Activated T-helper 2 cell treated with anti-CD3 and anti-CD28 coated beads, Interferon-gamma antibody, Interleukin-2, Interleukin-4, amounts not matched to agents 10 μg/mL and 5 μg/mL and 100 μg/mL, durations not matched to agents 14 hours and 24 hours and 36 hours (primary cell): ENCODE measurements at places on chromosomes 5 and 9.

- DNase-seq, result no peak
These were observed 17.5 kb upstream of the SEMA4D start for GRCh38 chr9:89515416-89515815.

DNA sequence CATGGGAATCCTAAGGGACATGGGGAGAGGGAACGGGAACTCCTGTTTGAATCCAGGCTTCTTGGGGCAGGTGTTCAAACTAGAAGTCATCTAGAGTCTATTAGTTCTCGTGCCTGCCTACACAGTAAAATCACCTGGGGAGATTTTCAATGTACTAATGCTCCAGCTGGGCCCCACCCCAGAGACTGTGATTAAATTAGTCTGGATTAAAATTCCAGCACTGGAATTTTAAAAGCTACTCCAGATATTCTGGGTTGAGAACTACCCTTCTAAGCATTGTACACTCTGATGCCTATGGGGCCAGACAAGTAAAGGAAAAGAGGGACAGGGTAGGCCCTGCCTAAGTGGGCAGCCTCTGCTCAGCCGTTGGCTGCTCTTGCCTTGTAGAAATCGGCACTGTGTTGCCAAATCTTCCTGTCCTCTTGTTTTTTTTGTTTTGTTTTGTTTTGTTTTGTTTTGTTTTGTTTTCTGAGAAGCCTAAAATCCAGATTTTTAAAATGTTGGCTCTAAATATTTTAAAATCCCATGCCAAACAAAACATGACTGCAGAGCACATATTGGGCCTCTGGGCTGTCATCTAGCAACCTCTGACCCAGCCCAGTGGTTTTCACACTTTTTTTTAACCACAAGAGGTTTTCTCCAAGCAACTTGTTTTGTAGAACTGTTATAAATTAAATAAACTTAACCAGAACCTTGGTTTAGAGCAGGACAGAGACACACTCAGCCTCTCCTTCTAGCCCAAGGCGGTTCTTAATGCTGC, 29.0 kb downstream of the ADRB2 start:
- no peak for DNase-seq

- no peak for DNase-seq
These were observed 82.2 kb downstream of the DCP2 start for GRCh38 chr5:113058706-113059226.

DNA sequence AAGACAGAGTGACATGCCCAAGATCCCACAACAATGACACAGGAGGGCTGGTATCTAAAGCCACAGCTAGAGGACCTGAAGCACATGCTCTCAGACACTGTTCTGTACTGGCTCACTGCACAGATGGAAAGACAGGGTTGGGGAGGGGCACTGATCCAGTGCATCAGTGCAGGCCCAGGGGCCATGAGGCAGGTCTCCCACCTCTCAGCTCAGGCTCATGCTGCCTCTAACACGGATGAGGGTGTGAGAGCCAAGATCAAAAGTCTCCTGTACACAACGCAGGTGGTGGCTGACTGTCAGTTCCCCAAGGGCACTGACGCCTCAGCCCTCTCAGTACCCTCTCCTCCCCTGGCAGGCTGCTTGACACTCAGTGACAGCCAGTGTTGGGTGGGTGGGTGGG, 10.9 kb downstream of the RAPGEF1 start:
- DNase-seq, result peak; percentile 37

DNA sequence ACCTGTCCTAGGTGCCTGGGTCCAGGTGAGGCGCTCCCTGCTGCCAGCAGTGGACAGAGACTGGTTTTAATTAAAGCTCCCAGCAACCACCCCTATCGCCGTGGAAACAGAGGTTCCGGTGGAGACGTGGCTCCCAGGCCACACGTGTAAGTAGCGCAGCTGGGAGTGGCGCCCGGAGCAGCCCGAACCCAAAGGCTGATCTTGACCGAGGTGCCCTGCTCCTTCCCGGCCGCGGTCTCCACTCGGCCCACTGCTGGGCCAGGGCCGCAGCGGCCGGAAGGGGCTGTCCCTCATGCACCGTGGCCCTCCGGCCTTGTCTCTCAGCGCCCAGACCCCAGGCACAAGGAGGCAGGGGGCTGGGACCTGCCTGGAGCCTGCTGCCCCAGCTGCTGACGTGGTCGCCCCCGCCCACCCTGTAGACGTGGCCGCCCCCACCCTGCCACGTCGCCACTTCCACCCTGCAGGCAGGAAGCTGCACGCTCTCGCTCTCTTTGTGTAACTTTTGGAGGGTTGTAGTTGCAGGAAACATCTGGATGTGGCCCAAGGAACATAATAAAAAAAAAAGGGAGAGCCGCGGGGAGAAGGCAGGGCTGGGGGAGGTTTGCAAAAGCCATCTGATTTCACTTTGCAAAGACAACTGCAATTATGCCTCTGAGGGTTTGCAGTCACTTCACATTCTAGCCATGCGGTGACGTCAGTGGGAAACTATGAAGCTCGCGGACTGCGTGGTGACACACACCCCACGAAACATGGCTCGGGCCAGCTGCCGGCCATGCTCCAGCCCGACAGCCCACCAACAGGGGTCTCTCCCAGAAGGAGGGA, 129.9 kb downstream of the RXRA start:
- peak; percentile 56 for DNase-seq
